ENCODE measurements at places on chromosomes 5 and 9.
A peak's percentile ranks its signal among the peaks of the same experiment; 100 is the strongest.

GRCh38 chr9:5478206-5478605 is 27.9 kb downstream of the CD274 start:
- DNase-seq, result no peak

DNA sequence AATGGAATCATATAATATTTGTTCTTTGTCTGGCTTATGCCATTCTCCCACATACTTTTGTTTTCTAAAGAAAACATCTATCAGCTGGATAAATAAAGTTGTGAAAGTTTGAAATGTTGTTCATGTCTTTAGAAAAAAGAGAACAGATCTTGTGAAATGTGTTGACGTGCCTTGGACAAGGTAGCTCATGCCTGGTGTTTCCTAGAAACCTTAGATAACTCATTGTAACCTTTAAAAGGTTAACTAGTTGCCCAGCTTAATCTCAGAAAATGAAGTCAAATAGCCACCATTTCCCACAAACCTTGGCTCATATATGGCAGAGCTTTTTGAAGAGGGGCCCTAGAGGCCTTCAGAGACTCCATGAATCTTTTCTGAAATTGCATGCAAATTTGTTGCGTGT is 15.3 kb downstream of the CDO1 start:
- no peak for DNase-seq

- no peak for DNase-seq
Observed at GRCh38 chr5:34749431-34749873, 89.5 kb upstream of the TTC23L start.

- no peak for DNase-seq
Observed at GRCh38 chr5:170268153-170268689, 29.4 kb downstream of the LCP2 start.

- DNase-seq, result no peak
Observed at GRCh38 chr9:115845648-115846312, 307.8 kb upstream of the PAPPA start.

- no peak for DNase-seq
Observed at GRCh38 chr9:126814091-126814490, 9.3 kb downstream of the ZBTB43 start.

DNA sequence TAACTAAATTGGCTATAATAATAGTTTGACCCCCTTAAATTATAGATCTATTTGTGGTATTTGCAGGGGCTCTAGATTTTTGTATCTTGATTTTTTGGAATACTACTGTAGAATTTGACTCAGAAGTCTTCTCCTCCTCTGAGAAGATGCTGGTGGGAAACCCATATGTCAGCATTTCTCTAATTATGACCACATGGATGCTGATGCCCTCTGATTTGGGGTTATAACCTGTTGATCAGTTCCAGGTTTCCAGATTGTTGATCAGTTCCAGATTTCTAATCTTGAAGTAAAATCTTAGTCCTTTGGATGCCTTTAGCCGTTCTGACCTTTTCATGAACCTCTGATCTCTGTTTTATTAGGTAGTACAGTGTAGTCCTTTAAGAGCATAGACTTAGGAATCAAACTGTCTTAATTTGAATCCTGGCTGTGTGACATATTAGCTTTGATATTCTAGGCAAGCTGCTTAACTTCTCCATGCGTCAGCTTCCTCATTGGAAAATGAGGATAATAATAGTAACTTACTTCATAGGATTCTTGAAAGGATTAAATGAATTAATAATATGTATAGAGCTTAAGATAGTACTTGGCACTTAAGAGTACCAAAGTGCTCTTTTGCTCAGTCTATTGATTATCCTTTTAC is 8.1 kb downstream of the FSD1L start:
- DNase-seq, result no peak

DNA sequence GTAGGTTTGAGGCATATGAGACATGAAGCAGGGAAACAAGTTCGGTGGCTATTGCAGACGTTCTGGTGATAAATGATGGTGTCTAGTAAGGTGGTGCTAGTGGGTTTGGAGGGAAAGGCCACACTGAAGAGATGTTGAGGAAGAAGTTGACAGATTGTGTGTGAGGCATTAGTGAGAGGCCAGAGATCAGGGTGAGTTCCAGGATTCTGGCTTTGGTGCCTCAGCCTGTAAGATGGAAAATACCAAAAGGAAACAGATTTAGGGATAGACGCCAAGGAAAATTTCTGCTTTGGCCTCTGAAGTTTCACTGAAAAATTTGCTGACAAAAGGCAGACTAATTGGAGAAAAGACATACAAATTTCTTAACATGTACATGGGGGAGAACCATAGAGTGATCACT is 6.4 kb upstream of the PAIP1 start:
- no peak for DNase-seq

- DNase-seq, result no peak
Observed at GRCh38 chr5:181173027-181173419, 25.6 kb downstream of the OR2V2 start.

DNA sequence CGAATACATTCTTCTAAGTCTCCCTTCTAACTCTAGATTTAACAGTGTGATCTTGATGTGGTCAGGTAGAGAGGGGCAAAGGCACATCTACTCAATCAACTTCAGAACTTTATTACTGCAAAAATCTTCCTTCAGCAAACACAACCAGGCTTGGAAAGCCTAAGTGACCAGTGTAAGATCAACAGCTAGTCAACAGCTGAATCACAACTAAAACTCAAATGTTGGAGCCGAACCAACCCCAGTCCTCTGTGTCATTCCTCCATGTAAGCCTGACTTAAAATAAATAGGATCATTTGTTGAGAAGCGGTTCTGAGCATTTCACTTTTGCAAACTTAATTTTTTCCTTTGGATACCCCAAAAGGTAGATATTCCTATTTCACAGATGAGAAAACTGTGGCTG is 352.7 kb downstream of the EBF1 start:
- DNase-seq, result no peak

- DNase-seq, result no peak
Observed at GRCh38 chr9:134809826-134810225, 70.8 kb upstream of the FCN2 start.

DNA sequence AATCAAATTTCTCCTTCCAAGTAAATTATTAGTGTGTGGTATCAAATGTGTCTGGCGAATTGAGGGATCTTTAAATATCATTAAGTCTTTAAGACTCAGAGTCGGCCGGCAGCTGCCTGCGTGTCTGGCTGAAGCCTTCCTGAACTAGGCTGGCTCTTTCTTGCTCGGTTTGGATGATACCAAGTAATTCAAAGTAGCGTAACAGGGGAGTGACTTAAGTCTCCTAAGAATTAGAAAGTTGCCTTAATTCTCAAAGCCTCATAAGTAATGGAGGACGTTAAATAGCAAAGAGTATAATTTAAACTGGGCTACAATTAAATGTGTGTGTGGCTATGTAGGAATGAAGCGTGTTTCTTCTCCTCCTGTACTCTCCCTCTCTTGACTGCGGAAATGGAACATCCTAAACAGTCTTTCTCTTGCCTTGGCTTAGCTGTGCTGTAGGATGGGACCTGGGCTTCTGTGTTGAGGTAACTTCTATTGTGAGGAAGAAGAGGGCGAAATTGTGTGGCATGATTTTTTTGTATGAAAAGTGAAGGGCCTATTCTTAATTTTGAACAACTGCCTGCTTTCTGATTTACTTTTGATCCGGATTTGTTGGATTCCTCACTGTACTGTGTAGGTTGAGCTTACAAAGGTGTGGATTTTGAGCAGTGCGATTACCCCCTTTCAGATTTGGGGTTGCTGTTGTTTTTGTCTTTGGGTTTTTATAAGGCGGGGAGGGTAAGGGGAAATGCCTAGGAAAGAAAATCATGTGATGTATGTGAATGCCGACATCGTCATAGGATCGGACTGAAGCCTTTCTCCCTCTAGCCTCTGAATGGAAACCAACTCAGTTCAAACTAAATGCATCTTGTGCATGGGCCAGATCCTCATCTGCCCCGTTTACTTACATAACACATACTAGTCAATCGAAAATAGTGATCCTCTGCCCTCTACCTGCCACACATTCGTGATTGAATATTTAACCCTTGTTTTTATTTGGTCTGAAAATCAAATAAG is 29.9 kb downstream of the CPEB4 start:
- DNase-seq, result peak; percentile 38

GRCh38 chr5:7877851-7878250 is 8.9 kb downstream of the MTRR start:
- DNase-seq, result no peak

DNA sequence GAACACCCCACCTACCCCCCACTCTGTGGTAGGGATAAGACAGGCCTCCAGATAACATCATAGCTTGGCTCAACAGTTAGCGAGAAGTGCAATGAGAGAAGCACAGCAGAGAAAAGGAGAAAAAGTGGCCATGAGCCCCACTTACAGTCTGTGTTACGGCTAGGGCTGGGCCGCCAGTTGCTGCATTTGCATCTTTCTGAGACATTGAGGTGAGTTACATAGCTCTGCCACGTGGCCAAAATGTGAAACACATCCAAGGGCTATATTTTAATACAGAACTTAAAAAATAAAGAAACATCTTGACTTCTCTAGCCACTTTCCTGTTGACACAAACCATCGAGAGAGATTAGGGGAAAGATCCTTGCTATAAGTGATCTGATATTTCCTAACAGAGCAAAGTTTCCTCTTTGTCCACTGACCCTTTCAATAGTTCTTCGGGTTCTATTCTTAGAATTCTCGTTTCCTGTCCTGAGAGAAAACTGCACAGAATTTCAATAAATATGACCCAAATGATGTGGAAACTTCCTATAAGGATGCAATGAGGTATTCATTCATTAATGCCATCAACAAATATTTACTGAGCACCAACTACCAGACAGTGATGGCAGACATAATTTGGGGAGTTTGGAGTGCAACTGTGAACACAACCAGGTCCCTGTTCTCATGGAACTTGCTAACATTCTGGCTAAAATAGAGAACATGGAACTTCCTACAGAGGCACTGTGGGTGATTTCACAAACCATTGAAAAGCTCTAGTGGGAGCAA is 3.2 kb upstream of the TLE4 start:
- no peak for DNase-seq

DNA sequence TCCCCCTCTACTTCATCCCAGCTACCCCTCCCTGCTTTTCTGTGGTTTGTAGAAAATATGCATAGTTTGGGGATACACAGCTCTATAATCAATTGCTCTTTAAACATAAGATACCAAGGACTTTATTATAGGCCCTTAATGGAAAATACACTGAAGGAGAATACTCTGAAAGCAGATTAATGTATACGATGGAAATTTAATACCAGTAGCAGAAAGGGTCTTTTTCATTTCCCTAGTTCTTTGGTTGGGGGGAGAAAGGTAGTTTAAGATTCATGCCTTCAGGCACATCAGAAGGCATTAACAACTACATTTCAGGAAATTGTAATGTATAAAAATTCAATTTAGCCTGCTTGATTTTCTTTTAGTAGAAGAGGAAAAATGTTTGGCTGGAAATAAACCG is 452.9 kb upstream of the ZNF608 start:
- no peak for DNase-seq

DNA sequence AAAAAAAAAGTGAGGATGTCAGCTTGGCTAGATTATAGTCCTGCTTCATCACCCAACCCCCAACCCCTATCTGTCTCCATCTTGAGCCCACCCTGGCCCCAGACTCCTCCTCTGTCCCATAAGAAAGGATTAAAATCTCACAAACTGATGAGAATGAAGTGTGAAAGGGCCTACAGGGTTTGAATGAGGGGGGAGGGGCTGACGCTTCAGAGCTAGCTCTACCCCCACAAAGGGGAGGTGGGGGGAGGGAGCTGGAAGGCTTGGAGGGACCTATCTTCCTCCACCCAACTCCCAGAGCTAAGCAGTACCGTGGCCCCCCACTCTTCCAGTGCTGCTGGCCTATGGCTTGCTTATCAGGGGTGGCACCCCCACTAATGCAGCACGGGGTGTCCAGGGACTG is 43.7 kb upstream of the HAND1 start:
- no peak for DNase-seq

DNA sequence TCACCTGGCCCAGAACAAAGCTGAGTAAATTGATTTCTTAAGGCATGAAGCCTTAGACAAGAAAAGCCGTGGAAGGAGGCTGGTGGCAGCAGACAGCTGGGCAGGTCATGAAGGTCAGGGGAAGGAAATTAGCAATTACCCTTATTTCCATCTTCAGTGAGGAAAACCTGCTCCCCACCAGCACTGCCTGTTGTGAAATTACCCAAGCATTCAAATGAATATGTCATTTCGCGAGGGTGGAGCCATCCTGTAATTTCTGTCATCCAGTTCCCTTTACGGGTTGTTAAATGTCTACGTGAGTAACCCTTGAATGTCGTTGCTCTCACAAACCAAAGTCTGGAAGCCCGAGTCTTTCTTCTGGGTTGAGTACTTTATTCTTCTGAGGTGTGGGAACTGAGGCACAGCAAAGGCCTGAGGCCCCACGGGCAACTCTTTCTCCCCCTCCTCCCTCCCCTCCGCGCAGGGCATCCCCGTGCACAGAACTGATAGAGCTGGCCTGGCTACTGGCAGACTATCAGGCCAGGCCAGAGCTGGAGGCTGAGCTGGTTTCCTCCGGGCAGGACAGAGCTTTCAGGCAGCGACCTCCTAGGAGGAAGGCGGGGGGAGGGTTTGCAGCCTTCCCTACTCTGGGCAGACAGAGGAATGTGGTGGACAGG is 22.0 kb upstream of the AK3 start:
- no peak for DNase-seq

GRCh38 chr5:21823588-21823987 is 1029.6 kb downstream of the CDH12 start:
- DNase-seq, result no peak

GRCh38 chr9:98087420-98088354 is 31.2 kb downstream of the NANS start:
- no peak for DNase-seq

DNA sequence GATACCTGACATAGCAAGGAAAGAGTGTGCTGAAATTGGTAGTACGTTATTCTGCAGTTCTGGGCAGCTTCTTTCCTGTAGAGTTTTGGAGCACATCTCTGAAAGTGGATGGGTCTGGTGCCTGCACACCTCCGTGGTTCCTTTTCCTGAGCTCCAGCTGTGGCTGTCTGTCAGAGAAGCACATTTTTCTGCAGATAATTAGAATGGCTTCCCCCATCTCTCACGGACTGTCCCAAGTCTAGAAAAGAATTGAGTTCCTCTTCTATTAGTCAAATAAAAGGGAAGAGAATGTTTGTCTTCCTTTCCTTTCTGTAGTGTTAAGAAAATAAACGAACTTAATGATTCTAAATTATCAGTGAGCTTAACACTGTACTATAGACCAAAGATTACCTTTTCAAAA is 55.7 kb downstream of the VCAN start:
- no peak for DNase-seq

DNA sequence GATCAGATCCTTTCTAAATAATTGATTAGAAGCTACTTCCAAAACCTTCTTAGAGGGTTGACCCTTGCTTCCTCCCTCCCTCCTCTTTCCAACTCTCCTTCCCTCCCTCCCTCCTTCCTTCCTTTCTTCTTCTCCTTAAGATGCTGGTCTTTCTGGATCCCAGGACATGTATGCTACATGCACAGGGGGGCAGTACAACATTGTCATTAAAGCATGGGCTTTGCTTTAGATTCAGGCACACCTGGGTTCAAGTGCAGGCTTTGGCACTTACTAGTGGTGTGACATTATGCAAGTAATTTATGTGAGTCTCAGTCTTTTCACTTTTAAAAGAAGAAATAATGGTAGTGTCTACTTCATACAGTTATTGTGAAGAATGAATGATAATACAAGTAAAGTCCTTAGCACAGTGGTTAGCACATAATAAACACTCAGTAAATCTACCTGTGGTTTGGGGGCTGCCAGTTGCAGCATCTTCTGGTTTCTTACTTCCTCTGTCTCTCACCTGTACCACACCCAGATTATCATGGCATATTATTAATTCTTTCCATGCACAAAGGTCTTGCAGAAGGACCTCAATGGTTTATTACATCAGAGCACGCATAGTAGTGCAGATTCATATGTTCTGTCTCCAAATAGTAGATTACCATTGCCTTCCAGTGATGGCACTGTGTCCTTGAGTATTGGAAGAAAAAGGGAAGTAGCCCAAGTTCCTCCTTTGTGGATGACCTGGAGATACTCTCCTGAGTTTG is 154.1 kb downstream of the ARHGAP26 start:
- DNase-seq, result no peak
